ENCODE measurements at places on chromosomes 2 and 18. TPM values are rescaled to one million over a fixed set of nuclear protein-coding genes. Genes with fewer than 3 reads are reported as not detected.

- H3K4me3 ChIP-seq: no peak overlapping the region
- no peak for DNase-seq
- H3K4me1 ChIP-seq: no peaks in the 10 kb centered on the region
- no peaks in the 10 kb centered on the region for H3K27me3 ChIP-seq
- H3K27ac ChIP-seq: no peak overlapping the region
Observed at GRCh38 chr2:163207693-163208370, 369.3 kb upstream of the KCNH7 start.

- no peaks in the 10 kb centered on the region for H3K27me3 ChIP-seq
- no peak overlapping the region for H3K4me3 ChIP-seq
- peaks cover 71% of the 10 kb centered on the region for H3K36me3 ChIP-seq
- no peaks in the 10 kb centered on the region for H3K4me1 ChIP-seq
- no peak overlapping the region for H3K27ac ChIP-seq
Observed at GRCh38 chr2:159243529-159243928, 43.0 kb downstream of the WDSUB1 start.

Gene SCRN3
- 20.0 TPM for total RNA-seq

Gene TMEM198
- total RNA-seq: 2.9 TPM

Gene CFAP221
- 26.3 TPM for total RNA-seq

Gene PLCD4
- 1.0 TPM for total RNA-seq

Gene KCNE4
- 0.61 TPM for total RNA-seq

DNA sequence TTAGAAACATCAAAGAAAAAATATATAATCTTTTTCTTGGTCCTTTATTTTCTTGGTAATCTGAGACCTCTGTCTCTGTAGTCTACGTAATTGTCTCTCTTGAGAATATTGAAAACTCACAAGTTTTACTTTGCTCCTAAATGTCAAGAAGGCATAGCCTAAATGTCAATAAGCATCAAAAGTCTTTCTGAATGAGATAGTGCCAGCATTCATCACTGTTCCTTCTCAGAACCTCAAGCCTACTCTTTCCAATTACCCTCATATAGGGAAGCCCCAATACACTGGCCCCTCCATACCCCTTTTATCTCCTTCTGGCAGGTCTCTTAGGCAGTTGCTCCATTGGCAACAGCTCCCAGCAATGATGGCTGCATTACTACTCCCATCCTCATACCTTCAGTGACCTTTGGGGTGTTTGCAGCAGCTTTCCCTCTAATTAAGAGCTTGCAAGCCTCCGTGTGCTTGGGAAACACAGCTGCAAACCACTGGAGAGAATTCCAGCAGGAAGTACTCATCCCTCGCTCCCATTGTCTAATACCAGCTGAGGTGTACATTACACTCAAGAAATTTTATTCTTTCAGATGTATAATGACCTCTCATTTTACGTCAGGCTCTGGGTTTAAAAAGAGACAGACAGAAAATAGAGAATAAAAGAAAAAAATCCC, 95.8 kb downstream of the KYNU start:
- no peaks in the 10 kb centered on the region for H3K4me1 ChIP-seq
- no peak overlapping the region for H3K4me3 ChIP-seq
- no peak for DNase-seq
- H3K27ac ChIP-seq: no peak overlapping the region
- no peaks in the 10 kb centered on the region for H3K27me3 ChIP-seq

DNA sequence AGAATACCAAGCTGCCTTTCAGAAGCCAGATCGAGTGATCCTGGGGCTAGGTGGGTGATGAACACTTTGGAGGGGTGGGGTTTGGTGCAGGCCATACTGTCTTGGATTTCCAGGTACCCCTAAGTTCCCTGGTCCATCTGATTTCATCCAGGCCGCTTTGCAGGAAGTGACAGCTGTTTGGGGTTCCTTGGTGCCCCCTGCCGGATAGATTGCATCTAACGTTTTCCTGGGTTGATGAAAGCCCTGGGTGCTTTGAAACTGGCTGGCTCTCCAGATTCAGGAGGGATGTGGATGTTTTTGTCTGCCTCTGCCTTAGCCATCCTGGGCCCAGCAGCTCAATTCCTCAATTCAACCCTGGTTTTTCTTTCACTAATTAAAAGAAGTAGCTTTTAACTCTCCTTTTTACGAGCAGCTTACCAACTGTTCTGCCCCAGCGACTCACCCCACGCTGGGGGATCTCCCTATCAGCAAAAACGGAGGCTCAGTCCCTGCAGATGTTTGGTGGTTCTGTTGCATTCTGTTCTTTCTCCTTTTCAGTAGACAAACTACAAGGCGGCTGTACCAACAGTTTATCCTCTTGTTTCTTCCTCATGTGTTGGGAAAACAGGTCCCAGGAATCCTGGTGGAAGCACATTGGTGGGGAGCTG, 37.1 kb downstream of the ARHGEF4 start:
- H3K27me3 ChIP-seq: peaks cover 10% of the 10 kb centered on the region
- DNase-seq: peak; percentile 71

DNA sequence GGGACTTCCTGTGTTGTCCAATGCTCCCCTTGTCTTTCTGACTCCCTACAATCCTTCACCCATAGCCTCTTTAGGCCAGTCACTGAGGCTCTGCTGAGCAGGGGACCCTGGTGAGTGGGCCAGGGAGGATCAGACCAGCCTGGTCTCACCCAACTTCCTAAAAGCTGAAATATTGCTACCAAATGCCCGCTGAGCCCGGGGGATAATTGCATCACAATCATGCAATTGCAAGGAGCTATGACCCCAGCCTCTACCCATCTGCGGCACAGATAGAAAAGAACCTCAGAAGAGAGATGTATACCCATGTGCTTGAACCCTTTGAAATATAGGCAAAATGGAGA, 3.7 kb upstream of the SP100 start:
- no peak for DNase-seq
- peak overlapping the region; percentile 89 for H3K27ac ChIP-seq
- H3K27me3 ChIP-seq: no peaks in the 10 kb centered on the region
- H3K4me3 ChIP-seq: peak overlapping the region; percentile 62

Gene STPG4
- total RNA-seq: not detected

Gene HDLBP
- 444 TPM for total RNA-seq

Gene CD207
- total RNA-seq: 3.6 TPM

Gene IER3IP1
- 12.9 TPM for total RNA-seq

Gene DNAJC5G
- total RNA-seq: not detected

DNA sequence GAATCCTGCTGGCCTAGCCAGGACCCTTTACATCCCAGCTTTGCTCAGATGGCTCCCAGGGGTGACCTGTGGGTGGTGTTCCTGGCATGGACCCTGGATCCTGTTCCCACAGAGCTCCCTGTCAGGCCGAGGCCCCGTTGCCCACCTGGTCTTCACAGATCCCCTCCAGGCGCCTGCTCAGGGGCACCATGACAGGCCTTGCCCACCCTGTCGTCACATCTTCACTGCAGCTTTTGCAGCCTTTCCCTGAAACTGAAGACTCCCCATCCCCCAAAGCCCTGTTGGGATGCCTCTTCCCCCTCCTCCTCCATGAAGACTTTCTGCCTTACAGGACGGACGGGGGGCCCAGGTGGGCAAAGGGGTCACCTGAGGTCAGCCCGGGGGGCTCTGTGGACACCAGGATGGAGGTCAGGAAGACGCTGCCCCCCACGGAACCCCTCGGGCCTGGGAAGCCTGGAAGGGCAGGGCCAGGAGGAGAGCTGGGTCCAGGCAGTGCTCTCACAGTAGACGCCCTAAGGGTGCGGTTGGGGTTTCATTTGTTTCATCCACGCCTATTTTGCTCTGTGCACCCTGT, 13.0 kb upstream of the KIF1A start:
- no peak overlapping the region for H3K4me3 ChIP-seq
- no peak overlapping the region for H3K27ac ChIP-seq
- peaks cover 5% of the 10 kb centered on the region for H3K4me1 ChIP-seq
- H3K36me3 ChIP-seq: no peaks in the 10 kb centered on the region
- peaks cover 42% of the 10 kb centered on the region for H3K27me3 ChIP-seq
- peak; percentile 65 for DNase-seq

Gene ANO7
- total RNA-seq: 2.1 TPM

Gene MYOM1
- 2.5 TPM for total RNA-seq

Gene UBE2F
- 51.4 TPM for total RNA-seq

Gene CCDC148
- total RNA-seq: 1.2 TPM

GRCh38 chr2:126886211-126886915, 12.3 kb upstream of the TEX51 start:
- H3K27me3 ChIP-seq: no peaks in the 10 kb centered on the region
- H3K36me3 ChIP-seq: no peaks in the 10 kb centered on the region
- peak overlapping the region; percentile 37 for H3K4me3 ChIP-seq
- H3K4me1 ChIP-seq: no peaks in the 10 kb centered on the region
- DNase-seq: peak; percentile 81

GRCh38 chr2:457792-458424, 170.0 kb upstream of the ALKAL2 start:
- H3K4me3 ChIP-seq: no peak overlapping the region
- DNase-seq: no peak
- peaks cover 4% of the 10 kb centered on the region for H3K27me3 ChIP-seq
- no peak overlapping the region for H3K27ac ChIP-seq

Gene REG3G
- not detected for total RNA-seq

GRCh38 chr2:143742581-143742980, 613.4 kb downstream of the ARHGAP15 start:
- no peaks in the 10 kb centered on the region for H3K36me3 ChIP-seq
- no peak for DNase-seq
- no peak overlapping the region for H3K27ac ChIP-seq
- H3K27me3 ChIP-seq: no peaks in the 10 kb centered on the region
- H3K4me3 ChIP-seq: no peak overlapping the region

DNA sequence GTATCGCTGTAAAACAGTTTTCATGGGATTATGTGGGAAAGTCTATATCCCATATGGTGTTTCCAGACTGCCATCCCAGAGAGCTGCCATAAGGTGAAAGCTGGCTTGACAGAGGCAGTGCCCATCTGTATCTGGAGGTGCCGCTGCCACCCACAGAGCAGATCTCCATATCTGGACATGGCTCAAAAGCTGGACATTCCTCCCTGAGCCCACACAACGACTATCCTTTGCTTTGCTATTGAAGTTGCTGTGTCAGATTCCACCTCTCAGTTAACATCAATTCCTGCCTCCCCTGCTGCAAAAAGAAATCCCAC, 55.2 kb downstream of the RND3 start:
- no peak for DNase-seq
- H3K27me3 ChIP-seq: no peaks in the 10 kb centered on the region
- H3K4me3 ChIP-seq: no peak overlapping the region
- H3K4me1 ChIP-seq: no peaks in the 10 kb centered on the region

Gene PAIP2B
- 6.3 TPM for total RNA-seq

All from upper lobe of right lung (tissue), 1 donor.